ENCODE measurements at places on chromosomes 13 and 19.

DNA sequence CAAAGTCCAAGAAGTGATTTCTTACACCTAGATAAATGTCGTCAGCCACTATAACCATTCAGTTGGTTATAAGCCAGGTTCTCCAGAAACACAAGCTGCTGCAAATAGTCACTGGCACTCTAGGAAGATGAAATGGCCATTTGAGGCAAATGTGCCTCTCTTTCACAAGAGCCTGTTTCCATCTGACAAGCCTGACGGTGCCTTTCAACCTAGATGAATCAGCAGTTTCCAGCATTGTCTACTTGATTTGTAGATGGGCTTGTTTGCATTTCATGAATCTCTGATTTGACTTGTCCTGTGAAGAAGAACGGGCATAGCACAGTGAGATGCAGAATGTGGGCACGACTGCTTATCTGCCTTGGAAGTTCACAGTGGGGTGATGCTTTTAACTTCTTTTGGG is 327.2 kb downstream of the LMO7 start:
- peak; percentile 63 for DNase-seq

DNA sequence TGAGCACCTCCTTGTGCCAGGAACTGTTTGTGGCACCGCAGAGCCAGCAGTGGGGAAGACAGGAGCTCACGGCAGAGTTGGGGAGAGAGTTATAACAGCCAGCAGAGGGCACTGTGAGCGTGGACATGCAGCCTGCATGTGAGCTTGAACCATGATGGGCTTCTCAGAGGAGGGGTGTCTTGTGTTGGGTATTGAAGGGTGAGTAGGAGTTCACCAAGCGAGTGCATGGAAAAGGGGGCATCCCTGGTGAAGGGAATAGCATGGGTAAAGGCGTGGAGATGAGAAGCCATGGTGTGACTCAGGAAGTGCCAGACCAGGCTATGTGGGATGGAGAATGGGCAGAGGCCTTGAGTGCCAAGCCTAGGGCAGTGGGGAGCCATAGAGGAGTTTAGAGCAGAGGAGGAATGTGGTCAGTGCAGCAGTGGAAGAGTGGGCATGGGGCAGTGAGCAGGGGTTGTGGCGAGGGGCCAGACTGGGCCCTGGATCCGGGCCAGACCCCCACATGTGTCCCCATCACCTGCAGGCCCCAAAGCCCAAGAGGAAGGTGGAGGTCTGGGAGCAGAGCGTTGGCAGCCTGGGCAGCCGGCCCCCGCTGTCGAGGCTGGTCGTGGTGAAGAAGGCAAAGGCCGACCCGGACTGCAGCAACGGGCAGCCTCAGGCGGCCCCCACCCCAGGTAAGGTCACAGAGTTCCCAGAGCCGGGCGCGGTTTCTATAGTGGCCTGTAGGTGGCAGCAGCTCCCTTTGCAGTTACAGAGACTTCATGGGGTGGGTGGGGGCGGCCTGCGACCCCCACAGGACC is 11.8 kb upstream of the SHD start:
- DNase-seq, result no peak

DNA sequence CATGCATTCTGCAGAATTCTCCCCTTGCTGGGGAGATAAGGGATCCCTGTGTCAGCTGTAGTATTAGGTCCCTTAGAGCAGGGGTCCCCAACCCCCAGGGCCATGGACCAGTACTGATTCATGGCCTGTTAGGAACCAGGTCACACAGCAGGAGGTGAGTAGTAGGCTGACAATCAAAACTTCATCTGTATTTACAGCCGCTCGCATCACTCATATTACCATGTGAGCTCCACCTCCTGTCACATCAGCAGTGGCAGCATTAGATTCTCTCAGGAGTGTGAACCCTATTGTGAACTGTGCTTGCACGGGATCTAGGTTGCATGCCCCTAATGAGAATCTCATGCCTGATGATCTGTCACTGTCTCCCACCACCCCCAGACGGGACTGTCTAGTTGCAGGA is 37.9 kb downstream of the CPAMD8 start:
- DNase-seq, result no peak

- no peak for DNase-seq
Measured at GRCh38 chr19:8142513-8142900, 6.9 kb downstream of the FBN3 start.

GRCh38 chr13:44870456-44870929 is 118.8 kb downstream of the NUFIP1 start:
- peak; percentile 58 for DNase-seq

- no peak for DNase-seq
Measured at GRCh38 chr19:29277102-29277501, 64.2 kb upstream of the UQCRFS1 start.

DNA sequence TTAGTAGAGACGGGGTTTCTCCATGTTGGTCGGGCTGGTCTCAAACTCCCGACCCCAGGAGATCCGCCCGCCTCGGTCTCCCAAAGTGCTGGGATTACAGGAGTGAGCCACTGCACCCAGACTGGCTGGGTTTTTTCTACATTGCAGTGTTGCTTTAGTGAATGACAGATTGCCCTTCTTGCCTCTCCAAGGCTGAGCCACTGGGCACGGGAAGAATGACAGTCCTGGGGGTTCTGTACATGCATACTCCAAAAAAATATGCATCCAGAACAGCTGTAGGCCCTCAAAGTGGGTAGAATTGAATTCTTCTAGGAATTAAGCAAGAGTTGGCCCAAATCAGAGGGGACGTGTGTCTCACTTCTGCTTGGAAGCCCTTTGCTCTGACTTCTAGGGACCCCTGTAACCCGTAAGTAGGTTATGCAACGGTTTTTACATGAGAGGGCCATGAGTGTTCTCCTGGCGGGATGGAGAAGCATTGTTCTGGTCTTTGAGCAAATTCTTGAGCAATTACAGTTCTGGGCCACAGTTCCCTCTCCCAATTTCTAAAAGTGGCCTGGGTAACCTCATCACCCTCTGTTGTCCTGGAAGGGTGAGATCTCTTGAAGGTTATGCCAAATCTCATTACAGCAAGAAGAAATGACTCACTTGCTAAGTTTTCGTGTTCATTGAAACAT is 3.6 kb downstream of the ACTN4 start:
- DNase-seq, result no peak
